Activated CD8-positive, alpha-beta memory T cell treated with anti-CD3 and anti-CD28 coated beads, Interleukin-2, amount 10 ng/mL, durations not matched to agents 7 days and 5 days (primary cell): ENCODE measurements at places on chromosomes 7 and 10.
A peak's percentile ranks its signal among the peaks of the same experiment; 100 is the strongest.

- DNase-seq: no peak
Observed at GRCh38 chr10:80429521-80429973, 21.2 kb downstream of the PRXL2A start.

DNA sequence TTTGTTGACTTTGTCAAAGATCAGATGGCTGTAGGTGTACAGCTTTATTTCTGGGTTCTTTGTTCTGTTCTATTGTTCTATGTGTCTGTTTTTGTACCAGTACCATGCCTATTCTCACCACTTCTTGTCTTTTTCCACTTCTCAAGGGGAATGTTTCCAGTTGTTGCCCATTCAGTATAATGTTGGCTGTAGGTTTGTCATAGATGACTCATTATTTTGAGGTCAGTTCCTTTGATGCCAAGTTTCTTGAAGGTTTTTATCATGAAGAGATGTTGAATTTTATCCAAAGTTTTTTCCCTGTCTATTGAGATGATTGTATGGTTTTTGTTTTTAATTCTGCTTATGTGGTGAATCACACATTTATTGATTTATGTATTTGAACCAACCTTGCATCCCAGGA is 216.7 kb upstream of the RNF32 start:
- no peak for DNase-seq

- DNase-seq: peak; percentile 67
Observed at GRCh38 chr10:21732067-21732772, 198.2 kb downstream of the MLLT10 start.

DNA sequence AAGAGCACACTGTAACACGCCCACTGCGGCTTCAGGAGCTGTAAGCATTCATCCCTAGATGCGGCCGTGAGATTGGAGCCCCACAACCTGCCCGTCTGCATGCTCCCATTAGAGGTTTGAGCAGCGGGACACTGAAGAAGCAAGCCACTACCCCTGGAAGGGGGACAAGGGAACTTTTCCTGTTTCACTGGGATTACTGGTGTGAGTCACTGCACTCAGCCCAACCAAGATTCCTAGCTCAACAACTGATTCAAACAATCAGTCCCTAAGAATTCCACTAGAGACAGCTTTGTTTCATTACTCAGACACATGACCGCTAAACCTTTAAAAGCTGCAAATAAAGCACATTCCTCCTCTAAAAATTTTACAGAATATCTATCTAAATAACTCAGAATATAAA is 69.8 kb downstream of the ORC5 start:
- no peak for DNase-seq

GRCh38 chr7:106820321-106821217 is 44.5 kb upstream of the PIK3CG start:
- DNase-seq: no peak
